GM12878 (cell line): ENCODE measurements at places on chromosomes 3 and 15. TPM values are rescaled to one million over a fixed set of nuclear protein-coding genes. Genes with fewer than 3 reads are reported as not detected.

PLSCR2 gene
- polyA plus RNA-seq: not detected in 2 replicates

DGKG gene
- polyA plus RNA-seq: 4.5 and 4.8 TPM in 2 replicates

UQCRC1 gene
- polyA plus RNA-seq: 375 and 394 TPM in 2 replicates

- no peaks in the 10 kb centered on the region for H3K4me1 ChIP-seq
- H3K27me3 ChIP-seq: no peaks in the 10 kb centered on the region
These were observed 119.9 kb upstream of the FEZF2 start for GRCh38 chr3:62493109-62493801.

- peak overlapping the region; percentile 15; the same call in 1 of the 2 replicates for H3K27ac ChIP-seq
- H3K4me3 ChIP-seq: peak overlapping the region; percentile 59
- DNase-seq: no peak
- H3K36me3 ChIP-seq: no peaks in the 10 kb centered on the region
- H3K27me3 ChIP-seq: no peaks in the 10 kb centered on the region
These were observed 5.2 kb downstream of the SETD5 start for GRCh38 chr3:9402410-9403228.

- DNase-seq: no peak
- H3K27me3 ChIP-seq: no peaks in the 10 kb centered on the region
- peaks cover 9% of the 10 kb centered on the region for H3K4me1 ChIP-seq
- no peak overlapping the region for H3K27ac ChIP-seq
These were observed 424.7 kb downstream of the CNTN4 start for GRCh38 chr3:2523281-2523836.

DNA sequence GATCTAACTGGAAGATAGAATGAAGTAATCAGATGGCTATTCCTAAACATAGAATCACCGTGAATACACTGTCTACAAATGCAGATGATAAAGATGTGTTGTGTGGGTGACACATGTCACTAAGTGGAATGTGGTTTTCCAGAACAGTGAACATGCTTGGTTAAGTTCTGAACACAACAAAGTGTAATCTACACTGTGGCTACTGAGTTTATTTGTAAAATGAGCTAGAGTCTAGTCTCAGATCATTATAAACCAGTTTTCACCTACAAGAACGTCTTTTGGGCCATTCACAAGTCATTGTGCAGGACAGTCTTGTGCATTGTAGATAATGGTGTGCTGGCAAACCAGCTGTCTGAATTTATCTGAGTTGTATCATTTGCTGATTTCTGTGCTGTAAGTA lies 35.3 kb downstream of the OXNAD1 start:
- H3K36me3 ChIP-seq: peaks cover 9% of the 10 kb centered on the region
- H3K4me3 ChIP-seq: no peak overlapping the region
- H3K4me1 ChIP-seq: peaks cover 24% of the 10 kb centered on the region
- no peaks in the 10 kb centered on the region for H3K27me3 ChIP-seq
- H3K27ac ChIP-seq: peak overlapping the region; percentile 33; the same call in 1 of the 2 replicates
- DNase-seq: peak; percentile 48

- H3K4me3 ChIP-seq: no peak overlapping the region
- no peaks in the 10 kb centered on the region for H3K4me1 ChIP-seq
- H3K27me3 ChIP-seq: no peaks in the 10 kb centered on the region
- DNase-seq: no peak
- H3K27ac ChIP-seq: no peak overlapping the region
These were observed 58.7 kb upstream of the ARHGEF26 start for GRCh38 chr3:154062513-154062912.

DNA sequence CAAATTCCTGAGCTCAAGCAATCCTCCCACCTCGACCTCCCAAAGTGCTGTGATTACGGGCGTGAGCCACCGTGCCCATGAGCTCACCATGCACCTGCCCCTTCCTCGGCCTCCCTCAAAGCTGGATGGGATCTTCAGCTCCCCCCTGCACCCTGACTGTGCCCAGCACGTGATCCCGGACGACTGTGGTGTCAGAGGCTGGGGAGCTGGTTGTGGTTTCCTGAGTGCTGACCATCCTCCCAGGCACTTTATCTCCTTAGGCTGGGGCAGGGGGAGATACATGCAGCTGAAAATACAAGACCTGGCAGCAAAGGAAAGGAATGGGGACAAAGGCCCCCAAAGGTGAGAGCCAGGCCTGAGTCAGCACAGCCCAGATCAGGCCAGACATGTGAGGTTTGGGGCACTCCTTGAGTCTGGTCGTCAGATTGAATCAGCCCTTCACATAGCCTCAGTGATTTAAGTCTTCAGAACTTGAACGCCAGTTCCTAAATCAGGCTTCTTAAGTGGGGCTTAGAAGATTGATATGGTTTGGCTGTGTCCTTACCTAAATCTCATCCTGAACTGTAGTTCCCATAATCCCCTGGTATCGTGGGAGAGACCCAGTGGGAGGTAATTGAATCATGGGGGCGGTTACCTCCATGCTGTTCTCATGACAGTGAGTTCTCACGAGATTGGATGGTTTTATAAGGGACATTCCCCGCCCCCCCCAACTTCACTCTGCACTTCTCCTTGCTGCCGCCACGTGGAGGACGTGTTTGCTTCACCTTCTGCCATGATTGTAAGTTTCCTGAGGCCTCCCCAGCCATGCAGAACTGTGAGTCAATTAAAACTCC lies 35.8 kb downstream of the PRKCD start:
- H3K27ac ChIP-seq: peak overlapping the region; percentile 85
- DNase-seq: peak; percentile 79
- peak overlapping the region; percentile 56; the same call in 1 of the 2 replicates for H3K4me3 ChIP-seq
- H3K36me3 ChIP-seq: peaks cover 11% of the 10 kb centered on the region

GRCh38 chr3:30749230-30749629 lies 142.8 kb downstream of the TGFBR2 start:
- H3K4me1 ChIP-seq: peaks cover 4% of the 10 kb centered on the region
- no peak for DNase-seq
- no peak overlapping the region for H3K4me3 ChIP-seq
